Chondrocyte (in vitro differentiated cells): ENCODE measurements at places on chromosomes 2 and 18. TPM values are rescaled to one million over a fixed set of nuclear protein-coding genes. Genes with fewer than 3 reads are reported as not detected.
A peak's percentile ranks its signal among the peaks of the same experiment; 100 is the strongest.

- no peaks in the 10 kb centered on the region for H3K27me3 ChIP-seq
- H3K27ac ChIP-seq: no peak overlapping the region
- H3K36me3 ChIP-seq: no peaks in the 10 kb centered on the region
- no peak overlapping the region for H3K4me3 ChIP-seq
These were observed 600.7 kb upstream of the ID2 start for GRCh38 chr2:8081130-8081529.

- H3K36me3 ChIP-seq: peaks cover 3% of the 10 kb centered on the region
- no peak for DNase-seq
- no peaks in the 10 kb centered on the region for H3K27me3 ChIP-seq
- no peak overlapping the region for H3K4me3 ChIP-seq
- H3K4me1 ChIP-seq: peaks cover 46% of the 10 kb centered on the region
These were observed 91.0 kb downstream of the PLB1 start for GRCh38 chr2:28586867-28587266.

DNA sequence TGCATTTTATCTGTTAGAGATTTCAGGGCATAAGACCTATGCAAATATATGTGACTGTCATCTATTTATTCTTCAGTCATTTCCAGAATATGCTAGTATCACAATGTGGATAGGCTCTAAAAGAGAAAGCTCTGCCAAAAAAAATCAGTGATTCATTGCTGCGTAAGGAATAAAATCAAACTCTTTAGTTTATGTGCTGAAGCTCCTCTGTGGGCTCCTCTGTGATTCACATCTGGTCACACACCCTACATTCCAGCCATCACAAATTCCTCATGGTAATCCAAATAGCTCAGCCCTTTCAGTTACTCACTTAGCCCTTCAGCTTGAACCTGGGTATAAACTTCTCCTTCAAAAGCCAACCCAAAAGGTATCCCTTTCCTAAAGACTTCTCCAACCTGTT, 21.4 kb downstream of the DLGAP1 start:
- no peaks in the 10 kb centered on the region for H3K4me1 ChIP-seq
- no peak overlapping the region for H3K4me3 ChIP-seq
- peaks cover 1% of the 10 kb centered on the region for H3K36me3 ChIP-seq
- DNase-seq: no peak

Gene GPBAR1
- total RNA-seq: 0.10 to 0.26 TPM (median 0.22 TPM) in 3 replicates

GRCh38 chr2:3666613-3666975, 8.6 kb downstream of the ALLC start:
- no peak overlapping the region for H3K27ac ChIP-seq
- H3K4me3 ChIP-seq: no peak overlapping the region
- H3K4me1 ChIP-seq: no peaks in the 10 kb centered on the region
- H3K36me3 ChIP-seq: no peaks in the 10 kb centered on the region
- peaks cover 8% of the 10 kb centered on the region for H3K27me3 ChIP-seq
- no peak for DNase-seq

Gene KANSL3
- total RNA-seq: 32.6 to 34.5 TPM (median 34.1 TPM) in 3 replicates

DNA sequence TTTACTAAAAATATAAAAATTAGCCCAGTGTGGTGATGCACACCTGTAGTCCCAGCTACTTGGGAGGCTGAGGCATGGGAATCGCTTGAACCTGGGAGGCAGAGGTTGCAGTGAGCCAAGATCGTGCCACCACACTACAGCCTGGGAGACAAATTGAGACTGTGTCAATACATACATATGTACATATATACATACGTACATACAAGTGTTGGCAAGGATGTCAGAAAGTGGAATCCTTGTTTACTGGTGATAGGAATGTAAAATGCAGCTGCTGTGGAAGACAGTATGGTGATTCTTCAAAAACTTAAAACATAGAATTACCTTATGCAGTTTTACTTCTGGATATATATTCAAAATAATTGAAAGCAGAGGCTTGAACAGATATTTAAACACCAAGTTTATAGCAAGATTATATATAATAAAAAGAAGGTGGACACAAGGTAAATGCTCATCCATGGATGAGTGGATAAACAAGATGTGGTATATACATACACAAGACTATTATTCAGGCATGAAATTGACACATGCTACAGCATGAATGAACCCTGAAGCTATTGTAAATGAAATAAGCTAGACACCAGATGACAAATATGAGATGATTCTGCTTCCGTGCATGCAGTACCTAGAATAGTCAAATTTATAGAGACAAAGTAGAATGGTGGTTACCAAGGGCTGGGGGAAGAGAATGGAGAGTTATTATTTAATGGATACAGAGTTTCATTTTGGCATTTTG, 43.2 kb downstream of the CCDC138 start:
- no peak for DNase-seq
- H3K36me3 ChIP-seq: peaks cover 3% of the 10 kb centered on the region
- H3K4me1 ChIP-seq: no peaks in the 10 kb centered on the region

DNA sequence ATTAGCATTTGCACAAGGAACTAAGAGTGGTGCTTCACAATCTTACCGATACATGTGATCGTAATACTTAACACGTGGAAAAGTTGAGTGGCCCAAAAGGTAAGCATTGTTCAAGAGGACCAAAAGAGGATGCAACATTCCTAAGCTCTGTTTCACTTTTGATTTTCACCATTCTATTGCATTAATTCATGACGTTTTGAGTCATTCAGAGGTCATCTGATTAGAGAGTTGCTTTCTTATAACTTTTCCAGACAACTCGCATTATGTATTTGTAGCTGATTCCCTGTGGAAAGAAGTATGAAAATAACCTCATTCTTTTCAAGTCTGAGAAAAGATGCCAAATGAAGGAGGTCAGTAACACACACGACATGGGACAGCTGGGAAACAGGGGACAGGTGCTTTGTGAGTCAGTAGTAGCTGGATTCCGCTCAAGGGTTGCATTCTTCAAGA, 344.4 kb downstream of the RND3 start:
- peaks cover 52% of the 10 kb centered on the region for H3K4me1 ChIP-seq
- peak overlapping the region; percentile 11 for H3K27ac ChIP-seq
- no peak overlapping the region for H3K4me3 ChIP-seq
- DNase-seq: no peak
- no peaks in the 10 kb centered on the region for H3K27me3 ChIP-seq
- peaks cover 6% of the 10 kb centered on the region for H3K36me3 ChIP-seq

DNA sequence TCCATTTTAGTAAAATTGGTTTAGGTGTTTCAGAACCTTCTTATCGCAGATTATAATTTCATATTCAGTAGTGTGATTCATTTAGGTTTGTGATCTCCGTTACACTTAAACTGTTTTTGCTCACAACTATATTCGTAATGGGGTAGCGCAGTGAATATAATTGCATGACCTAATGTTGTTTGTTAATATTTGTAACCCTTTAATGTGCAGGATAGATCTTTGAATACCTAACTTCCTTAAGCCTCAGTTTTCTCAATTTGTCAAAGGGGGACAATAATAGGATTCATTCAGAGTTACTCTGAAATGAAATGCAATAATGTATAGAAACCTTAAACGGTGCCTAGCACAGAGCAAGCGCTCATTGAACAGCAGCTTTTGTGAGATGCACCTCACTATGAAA, 558 bp upstream of the ZDBF2 start:
- H3K27ac ChIP-seq: peak overlapping the region; percentile 45
- no peak for DNase-seq
- H3K36me3 ChIP-seq: no peaks in the 10 kb centered on the region
- H3K4me3 ChIP-seq: peak overlapping the region; percentile 84

DNA sequence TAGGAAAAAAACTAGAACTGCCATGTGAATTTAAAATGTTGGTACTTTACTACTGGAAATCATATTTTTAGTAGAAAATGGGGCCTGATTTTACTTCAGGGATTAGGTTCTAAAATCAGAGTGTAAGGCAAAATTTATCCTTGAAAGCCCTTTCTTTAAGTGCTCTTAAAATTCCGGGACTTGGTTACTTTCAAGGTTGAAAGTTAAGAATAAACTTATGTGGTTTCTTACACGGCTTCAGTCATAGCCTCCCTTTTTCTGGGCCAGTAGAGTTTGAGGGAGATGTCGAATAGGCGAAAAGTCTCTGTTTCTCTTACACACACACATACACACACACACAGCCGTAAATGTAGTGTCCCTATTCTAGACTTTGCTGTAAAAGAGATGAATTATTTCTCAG, 13.1 kb downstream of the KCNE4 start:
- H3K36me3 ChIP-seq: peaks cover 2% of the 10 kb centered on the region
- no peak overlapping the region for H3K27ac ChIP-seq
- no peaks in the 10 kb centered on the region for H3K27me3 ChIP-seq
- no peak overlapping the region for H3K4me3 ChIP-seq

Gene CASP10
- 0.05 to 0.15 TPM in 2 of 3 replicates, not detected in the other for total RNA-seq

Gene FNDC4
- 8.6 to 17.7 TPM (median 17.4 TPM) in 3 replicates for total RNA-seq

GRCh38 chr18:48820483-48821250, 130.1 kb downstream of the SMAD7 start:
- H3K4me3 ChIP-seq: no peak overlapping the region
- peak; percentile 83 for DNase-seq
- no peaks in the 10 kb centered on the region for H3K27me3 ChIP-seq
- peak overlapping the region; percentile 36 for H3K27ac ChIP-seq
- peaks cover 65% of the 10 kb centered on the region for H3K36me3 ChIP-seq

DNA sequence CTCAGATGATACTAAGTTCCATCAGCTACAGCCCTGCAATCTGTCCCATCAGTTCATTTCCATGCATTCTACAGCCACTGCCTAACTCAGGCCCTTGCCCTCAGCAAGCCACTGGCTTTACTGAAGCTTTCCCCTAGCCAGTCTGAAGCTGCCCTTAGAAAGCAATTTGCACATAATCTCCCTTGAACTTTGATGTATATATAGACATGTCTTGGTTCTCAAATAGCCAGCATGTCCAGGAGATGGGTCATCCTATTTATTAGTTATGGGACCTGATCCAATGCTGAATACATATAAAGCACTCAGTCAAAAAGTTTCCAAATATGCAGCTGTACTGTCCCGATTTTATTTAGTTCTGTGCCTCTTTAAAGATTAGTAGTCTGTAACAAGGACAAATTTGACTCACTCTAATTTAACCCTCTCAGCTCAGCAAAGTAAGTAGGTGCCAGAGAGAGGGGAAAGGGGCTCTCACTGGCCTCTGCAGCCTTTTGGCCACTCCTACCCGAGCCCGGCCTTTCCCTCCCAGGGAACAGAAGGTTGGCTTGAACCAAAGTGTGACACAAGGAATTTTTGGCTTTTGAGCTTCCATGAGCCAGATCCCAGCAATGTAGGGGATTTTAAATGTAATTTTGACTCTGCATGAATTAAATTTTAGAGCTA, 70.7 kb downstream of the CCDC93 start:
- H3K27ac ChIP-seq: no peak overlapping the region
- peaks cover 49% of the 10 kb centered on the region for H3K36me3 ChIP-seq
- H3K4me1 ChIP-seq: no peaks in the 10 kb centered on the region
- H3K27me3 ChIP-seq: no peaks in the 10 kb centered on the region

Gene RBMS1
- 133 to 184 TPM (median 137 TPM) in 3 replicates for total RNA-seq

GRCh38 chr2:106117882-106118684, 76.0 kb downstream of the UXS1 start:
- peaks cover 2% of the 10 kb centered on the region for H3K36me3 ChIP-seq
- no peak overlapping the region for H3K27ac ChIP-seq
- H3K4me1 ChIP-seq: peaks cover 10% of the 10 kb centered on the region
- no peaks in the 10 kb centered on the region for H3K27me3 ChIP-seq

Gene GPR155
- 11.6 to 15.3 TPM (median 12.8 TPM) in 3 replicates for total RNA-seq

GRCh38 chr2:98393354-98393753, 47.1 kb downstream of the CNGA3 start:
- no peaks in the 10 kb centered on the region for H3K4me1 ChIP-seq
- no peaks in the 10 kb centered on the region for H3K36me3 ChIP-seq
- H3K27me3 ChIP-seq: peaks cover 28% of the 10 kb centered on the region
- H3K4me3 ChIP-seq: no peak overlapping the region

DNA sequence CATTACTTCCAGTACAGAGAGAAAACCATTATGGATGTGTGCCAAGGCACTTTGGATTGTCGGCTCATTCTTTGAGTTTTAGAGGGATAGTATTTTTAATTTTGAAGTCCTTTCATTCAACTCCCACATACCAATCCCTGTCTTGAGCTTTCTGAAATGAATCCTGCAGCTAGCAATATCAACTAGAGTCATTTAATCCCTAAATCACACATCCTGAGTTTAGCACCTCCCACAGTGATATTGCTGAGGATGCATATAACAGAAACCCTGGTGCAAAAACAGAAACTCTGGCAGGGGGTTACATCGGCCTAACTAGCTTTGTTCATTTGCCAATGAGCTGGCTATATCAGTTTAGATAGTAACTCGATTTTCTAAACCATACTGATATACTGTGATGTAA, 427.3 kb downstream of the LRP1B start:
- no peak for DNase-seq
- H3K4me1 ChIP-seq: no peaks in the 10 kb centered on the region
- H3K27me3 ChIP-seq: no peaks in the 10 kb centered on the region
- H3K36me3 ChIP-seq: no peaks in the 10 kb centered on the region

Gene TMEM169
- total RNA-seq: 1.3 to 2.0 TPM (median 1.5 TPM) in 3 replicates

GRCh38 chr2:101892377-101892776, 99.4 kb upstream of the IL1R2 start:
- H3K4me3 ChIP-seq: no peak overlapping the region
- no peak overlapping the region for H3K27ac ChIP-seq
- no peaks in the 10 kb centered on the region for H3K27me3 ChIP-seq
- peaks cover 11% of the 10 kb centered on the region for H3K4me1 ChIP-seq
- peaks cover 45% of the 10 kb centered on the region for H3K36me3 ChIP-seq
- DNase-seq: no peak

Gene ZDBF2
- total RNA-seq: 24.8 to 28.9 TPM (median 26.3 TPM) in 3 replicates

GRCh38 chr2:177675350-177675821, 282.8 kb downstream of the AGPS start:
- H3K36me3 ChIP-seq: no peaks in the 10 kb centered on the region
- H3K4me1 ChIP-seq: no peaks in the 10 kb centered on the region
- no peak overlapping the region for H3K27ac ChIP-seq
- H3K27me3 ChIP-seq: peaks cover 8% of the 10 kb centered on the region

DNA sequence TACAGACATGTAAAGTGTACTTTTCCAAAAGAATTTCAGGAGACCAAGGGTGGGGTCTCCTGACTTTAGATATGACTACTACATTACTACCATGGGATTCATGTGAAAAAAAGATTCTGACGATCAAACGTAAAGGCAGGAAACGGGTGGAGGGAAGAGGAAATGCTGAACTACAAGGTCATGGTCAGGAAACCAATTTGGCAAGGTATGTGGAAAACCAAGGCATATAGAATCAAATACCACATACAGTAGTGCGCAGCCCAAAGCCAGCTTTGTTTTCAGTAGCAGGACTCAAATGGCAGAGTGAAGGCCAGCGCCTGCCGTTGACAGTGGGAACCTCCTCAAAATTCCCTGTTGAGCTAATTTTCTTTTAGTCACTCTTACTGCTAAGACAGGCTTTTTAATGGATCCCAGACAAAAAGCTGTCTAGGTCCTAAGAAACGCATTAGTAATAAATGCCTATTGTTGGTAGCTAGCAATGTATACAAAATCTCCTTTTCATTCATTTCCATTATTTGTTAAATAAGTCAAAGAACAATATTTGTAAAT, 57.6 kb upstream of the SERTAD2 start:
- H3K27me3 ChIP-seq: no peaks in the 10 kb centered on the region
- H3K27ac ChIP-seq: no peak overlapping the region
- peaks cover 6% of the 10 kb centered on the region for H3K4me1 ChIP-seq
